CD4-positive, alpha-beta T cell treated with Interleukin-15 for 1 hour (primary cell): ENCODE measurements at places on chromosomes 1 and 21.
A peak's percentile ranks its signal among the peaks of the same experiment; 100 is the strongest.

DNA sequence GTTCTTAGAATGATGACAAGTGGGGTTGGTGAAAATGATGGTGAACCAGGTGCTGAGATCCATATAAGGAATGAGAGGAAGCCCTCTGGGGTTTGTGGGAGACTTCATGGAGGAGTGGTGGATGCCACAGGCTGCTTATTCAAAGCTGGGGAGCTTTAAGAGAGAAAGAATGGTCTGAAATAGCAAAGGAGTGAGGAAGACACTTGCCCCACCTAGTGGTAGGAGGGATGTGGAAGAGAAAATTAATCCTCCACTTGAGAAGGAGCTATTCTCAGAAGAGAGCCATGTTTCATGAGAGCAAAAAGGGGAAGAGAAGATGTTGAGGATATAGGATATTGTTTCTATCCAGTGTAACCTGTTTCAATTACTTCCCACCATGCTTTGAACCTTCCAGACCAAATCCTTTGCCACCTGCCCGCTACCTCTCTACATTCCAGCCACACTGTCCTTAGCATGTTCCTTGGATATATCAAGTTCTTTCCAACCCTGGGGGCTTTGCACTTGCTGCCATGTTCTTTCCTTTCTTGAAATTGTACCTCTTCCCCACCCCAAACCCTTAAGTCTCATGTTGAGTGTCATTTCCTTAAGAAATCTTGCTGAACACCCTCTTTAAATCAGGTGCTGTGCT lies 19.6 kb upstream of the ZNF648 start:
- DNase-seq = no peak

DNA sequence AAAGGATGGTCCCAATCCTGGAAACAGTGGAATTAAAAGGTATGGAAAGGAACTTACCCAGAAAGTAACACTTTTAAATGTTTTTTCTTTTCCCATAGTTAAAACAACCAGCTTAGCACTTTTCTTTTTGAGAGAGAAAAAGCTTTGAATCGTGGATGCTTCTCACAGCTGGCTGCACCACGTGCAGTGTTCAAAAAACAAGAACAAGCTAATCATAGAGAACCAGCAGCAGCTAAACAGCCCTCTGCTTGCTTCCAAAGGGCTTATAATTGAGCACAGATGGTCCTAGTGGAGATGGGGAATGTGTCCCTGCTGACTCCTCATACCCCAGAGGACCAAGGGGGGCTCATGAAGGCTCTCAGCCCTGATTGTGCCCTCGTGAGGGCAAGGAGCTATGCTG lies 26.4 kb downstream of the UTP25 start:
- DNase-seq = no peak

DNA sequence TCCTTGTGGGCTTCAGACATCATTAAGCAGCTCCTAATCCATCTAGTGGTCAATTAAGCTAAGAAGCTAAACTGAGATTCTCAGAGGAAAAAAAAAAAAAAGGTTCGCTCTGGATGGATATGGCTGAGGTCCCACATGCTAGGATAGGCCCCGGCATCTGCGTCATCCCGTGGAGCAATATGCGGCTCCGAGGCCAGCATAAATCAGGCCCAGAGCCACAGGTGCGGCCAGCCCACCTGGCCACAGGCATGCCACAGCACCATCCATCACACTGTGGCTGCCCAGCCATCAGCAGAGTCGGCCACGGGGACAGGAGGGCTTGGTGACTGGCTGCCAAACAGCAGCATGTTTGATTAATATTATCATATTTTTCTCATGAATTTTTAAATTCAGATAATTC lies 106.9 kb upstream of the TIAM1 start:
- DNase-seq = no peak

DNA sequence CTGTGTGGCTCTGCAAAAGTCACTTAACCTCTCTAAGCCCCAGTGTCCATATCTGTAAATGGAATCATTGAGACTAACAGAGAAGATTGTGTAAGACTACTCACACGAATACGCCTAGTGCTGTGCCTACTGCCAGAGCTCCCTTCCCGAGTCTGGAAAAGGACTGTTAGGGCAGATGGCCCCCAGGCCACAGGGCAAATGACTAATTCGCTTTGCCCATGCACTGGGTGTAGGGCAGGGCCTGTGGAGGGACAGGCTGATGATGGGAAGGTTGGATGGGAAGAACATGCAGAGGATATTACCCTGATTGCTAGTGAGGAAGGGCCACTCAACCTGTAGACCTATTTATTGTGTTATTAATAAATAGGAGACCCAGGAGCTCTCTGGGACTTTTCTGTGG lies 4.2 kb upstream of the GPR61 start:
- DNase-seq = no peak

DNA sequence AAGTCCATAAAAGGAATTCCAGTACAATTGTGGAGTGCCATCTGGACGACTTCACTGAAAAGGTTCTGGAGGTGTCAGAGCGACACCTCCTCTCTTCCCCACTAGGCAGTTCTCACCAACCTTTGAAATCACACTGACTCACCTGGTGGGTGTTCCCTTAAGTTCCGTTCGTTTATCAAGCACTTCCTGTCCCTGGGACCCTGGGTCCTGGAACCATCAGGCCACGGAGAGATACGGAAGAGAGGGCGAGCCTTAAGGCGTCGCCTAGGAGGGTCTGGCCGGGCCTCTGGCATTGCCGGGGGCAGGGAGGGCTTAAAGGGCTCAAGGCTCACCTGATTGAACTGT lies 317 bp downstream of the SPAG17 start:
- no peak for DNase-seq

GRCh38 chr1:71422221-71422620 lies 341.4 kb upstream of the ZRANB2 start:
- no peak for DNase-seq

- no peak for DNase-seq
Measured at GRCh38 chr1:192880231-192880630, 71.4 kb downstream of the RGS2 start.

- no peak for DNase-seq
Measured at GRCh38 chr1:181508486-181509165, 25.3 kb downstream of the CACNA1E start.

- no peak for DNase-seq
Measured at GRCh38 chr1:27938488-27938887, 3.7 kb downstream of the SMPDL3B start.

DNA sequence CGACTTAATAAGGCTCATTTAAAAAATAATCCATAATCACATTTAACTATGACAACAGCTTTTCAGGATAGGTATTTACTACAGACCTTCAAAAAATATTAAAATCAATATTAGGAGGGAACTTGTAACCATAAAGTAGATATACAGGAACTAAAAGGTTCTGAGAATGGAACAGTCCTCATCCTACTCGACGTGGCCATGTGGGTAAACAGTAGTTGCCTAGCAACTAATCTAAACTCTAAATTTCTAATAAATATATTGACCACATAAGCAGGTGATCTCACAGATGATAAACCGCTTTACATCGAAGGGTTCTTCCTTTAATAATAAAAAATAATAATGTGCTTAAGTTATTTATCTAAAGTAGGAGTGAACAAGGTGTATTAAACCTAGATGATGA lies 7.9 kb downstream of the AKT3 start:
- no peak for DNase-seq

DNA sequence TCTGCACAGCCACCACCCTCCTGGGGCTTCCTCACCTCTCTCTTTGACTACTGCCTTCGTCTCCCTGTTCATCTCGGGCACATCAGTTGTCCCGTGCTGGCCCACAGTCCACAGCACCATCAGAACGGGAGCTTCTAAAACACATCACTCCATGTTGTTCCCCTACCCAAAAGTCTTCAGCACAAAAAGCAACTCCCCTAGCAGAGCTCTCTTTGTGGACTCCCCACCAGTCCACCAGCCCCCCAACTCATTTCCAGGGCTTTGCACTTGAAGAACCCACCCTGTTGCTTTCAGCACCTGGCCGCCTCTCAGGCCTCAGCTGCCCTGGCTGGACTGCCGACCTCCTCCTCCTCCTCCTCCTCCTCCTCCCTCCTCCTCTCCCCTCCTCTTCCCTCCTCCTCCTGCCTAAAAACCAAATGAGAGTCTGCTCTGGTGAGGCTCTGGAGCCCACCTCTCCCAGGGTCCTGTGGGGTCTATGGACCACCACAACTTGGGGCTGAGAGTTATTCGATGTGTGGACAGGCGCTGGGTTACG lies 251.2 kb upstream of the VAMP3 start:
- no peak for DNase-seq

DNA sequence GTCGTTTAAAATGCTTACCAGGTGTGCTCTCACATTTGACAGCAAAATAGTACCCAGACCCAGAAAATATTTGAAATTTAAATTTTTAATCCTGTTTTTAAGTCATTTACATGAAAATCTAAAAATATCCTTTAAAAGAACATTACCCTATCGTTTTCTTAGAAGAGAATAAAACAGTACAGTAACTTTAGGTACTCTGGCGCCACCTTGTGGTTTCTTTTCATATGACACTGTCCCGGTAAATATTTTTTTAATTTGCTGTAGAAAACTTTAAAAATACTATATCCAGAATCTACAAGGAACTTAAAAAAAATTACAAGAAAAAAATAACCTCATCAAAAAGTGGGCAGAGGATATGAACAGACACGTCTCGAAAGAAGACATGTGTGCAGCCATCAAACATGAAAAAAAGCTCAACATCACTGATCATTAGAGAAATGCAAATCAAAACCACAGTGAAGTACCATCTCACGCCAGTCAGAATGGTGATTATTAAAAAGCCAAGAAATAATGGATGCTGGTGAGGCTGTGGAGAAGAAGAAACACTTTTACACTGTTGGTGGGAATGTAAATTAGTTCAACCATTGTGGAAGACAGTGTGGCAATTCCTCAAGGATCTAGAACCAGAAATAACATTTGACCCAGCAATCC lies 129.2 kb downstream of the RGS21 start:
- DNase-seq = no peak

- no peak for DNase-seq
Measured at GRCh38 chr1:206589206-206589605, 23.1 kb downstream of the EIF2D start.

GRCh38 chr1:104780470-104781078 lies 1030.9 kb downstream of the AMY1C start:
- DNase-seq = no peak

DNA sequence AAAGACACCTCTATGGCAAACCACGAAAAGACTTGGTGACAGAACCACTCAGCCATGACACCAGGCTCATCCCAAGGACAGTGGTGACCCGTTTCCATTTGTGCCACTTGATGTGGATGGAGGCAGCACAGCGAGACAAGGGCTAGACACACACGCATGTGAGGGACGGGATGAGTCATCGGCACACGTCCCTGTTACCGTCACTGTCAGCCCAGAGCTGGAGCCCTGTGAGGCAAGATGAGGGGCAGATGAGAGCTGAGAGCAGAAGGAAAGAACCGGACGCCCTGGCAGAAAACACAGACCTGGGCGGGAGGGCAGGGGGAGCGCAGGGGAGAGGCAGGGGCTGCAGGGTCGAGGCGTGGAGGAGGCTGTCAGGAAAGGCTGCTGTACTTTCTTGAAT lies 57.8 kb downstream of the SIK1 start:
- DNase-seq = peak; percentile 28

DNA sequence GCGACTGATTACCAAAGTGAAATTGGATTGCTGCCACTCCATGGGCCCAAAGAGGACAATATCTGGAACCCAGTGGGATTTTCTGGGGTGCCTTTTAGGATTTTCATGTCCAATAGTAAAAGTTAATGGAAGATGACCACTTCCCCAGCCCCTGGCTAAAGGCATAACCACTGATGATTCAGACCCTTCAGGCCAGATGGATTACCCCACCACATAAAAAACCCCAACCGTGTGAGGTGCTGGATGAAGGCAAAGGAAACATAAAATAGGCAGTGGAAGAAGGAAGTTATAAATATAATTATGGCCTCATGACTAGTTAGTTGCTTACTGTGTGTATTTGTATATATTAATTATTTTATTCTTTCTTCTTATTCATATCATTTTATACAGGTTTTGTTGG lies 40.2 kb upstream of the IL10 start:
- no peak for DNase-seq

GRCh38 chr1:73401666-73402065 lies 796.3 kb downstream of the LRRIQ3 start:
- no peak for DNase-seq

- no peak for DNase-seq
Measured at GRCh38 chr1:156958247-156958714, 37.8 kb downstream of the LRRC71 start.

GRCh38 chr1:204041232-204041767 lies 31.6 kb upstream of the SOX13 start:
- no peak for DNase-seq

GRCh38 chr1:52368383-52369172 lies 2.6 kb upstream of the CC2D1B start:
- peak; percentile 57 for DNase-seq

DNA sequence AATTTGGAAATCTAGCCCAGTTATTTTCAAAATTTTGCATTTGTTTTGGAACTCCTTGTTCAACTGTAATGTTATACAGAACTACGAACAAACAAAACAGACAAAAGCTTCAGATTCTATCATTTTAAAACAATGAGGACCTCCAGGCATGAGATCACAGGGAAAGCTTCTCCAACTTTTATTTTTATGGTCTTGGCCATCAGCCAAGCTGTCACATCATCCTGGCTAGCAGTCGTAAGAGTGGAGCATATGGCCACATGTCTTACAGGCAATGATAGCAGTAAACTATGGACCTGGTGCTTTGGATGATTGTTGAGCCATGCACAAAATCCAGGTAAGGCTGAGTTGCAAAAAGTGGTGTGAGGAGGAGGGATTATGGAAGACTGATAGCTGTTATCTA lies 299.6 kb downstream of the LMX1A start:
- DNase-seq = no peak

- DNase-seq = no peak
Measured at GRCh38 chr1:157969697-157970485, 23.6 kb upstream of the KIRREL1 start.

DNA sequence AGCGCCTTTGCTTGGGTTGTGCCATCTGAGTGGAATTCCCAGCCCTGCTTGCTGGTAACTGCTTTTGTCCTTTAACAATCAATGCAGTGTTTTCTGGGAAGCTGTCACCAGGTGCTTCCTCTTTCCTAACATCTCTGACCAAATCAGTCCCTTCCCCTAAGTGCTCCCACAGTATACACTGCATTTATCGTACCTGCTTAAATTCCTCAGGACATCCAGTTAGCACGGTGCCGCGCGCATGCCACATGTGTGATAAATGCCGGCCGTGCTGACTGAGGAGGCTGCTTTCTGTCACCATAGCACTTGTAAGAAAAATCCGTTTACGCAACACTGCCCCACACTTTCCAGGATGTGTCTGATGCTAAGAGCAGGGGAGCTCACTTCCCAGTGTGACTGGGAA lies 115.4 kb downstream of the BCAR3 start:
- no peak for DNase-seq

DNA sequence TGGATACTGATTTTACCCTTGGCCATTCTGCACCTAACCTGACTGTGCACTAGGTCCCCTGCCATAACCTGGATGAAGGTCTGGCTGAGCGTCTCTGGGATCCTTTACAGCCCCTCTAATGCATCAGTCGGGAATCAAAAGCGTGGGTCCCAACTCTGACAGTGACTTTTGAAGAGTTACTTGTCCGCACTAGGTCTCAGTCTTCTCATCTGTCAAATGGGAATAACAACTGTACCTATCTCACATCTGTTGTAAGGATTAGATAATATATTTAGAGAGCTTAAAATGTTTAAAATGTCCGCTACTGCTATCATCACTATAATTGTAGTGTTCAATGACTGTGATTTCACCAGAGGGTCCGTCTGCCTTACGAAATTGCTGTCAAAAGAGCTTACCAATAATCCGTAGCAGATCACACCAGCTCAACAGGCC lies 746 bp downstream of the TADA1 start:
- no peak for DNase-seq
